NCI-H2107 (cell line): ENCODE measurements at places on chromosomes 1 and 21.

GRCh38 chr1:26336477-26337205, 17.3 kb downstream of the CRYBG2 start:
- DNase-seq, result peak; percentile 91

DNA sequence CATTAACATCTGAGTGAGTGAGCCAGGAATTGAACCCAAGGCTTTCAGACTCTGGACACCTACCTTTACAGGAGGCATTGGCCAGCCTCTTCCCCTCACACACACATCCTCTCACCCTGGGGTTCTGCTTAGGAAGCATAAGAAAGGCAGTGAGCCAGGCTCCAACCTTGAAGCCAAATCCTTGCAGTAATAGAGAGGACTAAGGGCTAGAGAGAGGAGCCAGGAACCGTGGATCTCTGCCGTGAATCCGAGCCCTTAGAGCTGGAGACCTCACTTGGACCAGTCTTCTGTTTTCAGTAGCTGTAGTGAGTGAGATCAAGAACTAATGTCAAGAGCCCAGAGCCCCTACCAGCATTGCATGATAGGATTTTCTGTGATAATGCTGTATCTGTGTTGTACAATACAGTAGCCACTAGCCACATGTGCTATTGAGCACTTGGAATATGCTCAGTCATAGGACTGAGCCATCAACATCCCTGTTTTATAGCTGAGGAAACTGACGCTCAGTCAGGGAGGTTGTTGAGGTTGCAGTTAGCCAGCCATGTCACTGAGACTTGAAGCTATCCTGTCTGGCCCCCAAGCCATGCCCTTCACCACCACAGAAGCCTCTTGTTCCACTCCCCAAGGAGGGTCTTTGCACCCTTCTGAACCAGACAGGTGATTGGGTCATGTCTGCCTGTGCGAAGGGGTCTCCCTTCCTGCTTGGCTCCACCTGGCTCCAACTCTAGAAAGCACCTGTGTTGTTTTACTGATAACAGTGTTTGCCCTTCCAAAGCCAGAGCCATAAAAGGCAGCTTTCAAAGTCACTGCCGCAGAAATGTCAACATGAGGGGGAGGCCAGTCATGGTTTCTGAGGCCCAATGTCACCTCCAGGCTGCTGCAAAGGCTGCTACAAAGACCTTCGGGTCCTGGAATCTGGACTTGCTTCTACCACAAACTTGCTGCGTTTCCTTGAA, 101.1 kb upstream of the JUN start:
- DNase-seq, result peak; percentile 52

DNA sequence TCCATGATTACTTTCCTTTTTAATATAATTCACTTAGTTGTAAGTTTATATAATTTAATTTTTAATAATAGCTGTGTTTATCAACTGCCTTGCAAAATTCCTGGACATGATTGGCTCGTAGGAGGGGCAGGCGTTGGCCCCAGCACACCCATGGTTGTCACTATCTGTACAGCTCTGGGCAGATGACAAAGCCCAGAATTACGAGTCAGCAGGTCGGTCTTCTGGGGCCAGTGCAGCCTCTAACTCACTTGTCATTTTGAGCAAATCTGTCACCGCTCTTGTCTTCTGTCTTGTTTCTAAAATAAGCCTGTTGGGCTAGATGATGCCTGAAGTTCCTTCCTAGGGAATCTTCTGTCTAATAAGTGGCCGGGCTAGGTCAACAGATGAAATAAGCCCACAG, 21.4 kb upstream of the LRRC38 start:
- DNase-seq, result no peak

DNA sequence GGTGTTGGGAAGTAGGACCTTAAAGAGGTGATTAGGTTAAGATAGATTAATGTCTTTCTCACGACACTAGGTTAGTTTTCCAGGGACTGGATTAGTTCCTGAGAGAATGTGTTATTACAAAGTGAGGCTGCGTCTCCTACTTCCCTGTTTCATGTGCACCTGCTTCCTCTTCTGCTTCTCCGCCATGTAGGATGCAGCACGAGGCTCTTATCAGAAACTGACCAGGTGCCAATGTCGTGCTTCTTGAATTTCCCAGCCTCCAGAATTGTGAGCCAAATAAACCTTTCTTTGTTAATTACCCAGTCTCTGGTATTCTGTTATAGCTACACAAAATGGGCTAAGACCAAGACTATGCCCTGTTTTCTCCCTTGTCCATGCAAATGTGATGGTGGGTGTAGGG, 152.2 kb upstream of the LMO4 start:
- DNase-seq, result no peak

GRCh38 chr1:30275926-30276764, 447.2 kb downstream of the MATN1 start:
- no peak for DNase-seq

DNA sequence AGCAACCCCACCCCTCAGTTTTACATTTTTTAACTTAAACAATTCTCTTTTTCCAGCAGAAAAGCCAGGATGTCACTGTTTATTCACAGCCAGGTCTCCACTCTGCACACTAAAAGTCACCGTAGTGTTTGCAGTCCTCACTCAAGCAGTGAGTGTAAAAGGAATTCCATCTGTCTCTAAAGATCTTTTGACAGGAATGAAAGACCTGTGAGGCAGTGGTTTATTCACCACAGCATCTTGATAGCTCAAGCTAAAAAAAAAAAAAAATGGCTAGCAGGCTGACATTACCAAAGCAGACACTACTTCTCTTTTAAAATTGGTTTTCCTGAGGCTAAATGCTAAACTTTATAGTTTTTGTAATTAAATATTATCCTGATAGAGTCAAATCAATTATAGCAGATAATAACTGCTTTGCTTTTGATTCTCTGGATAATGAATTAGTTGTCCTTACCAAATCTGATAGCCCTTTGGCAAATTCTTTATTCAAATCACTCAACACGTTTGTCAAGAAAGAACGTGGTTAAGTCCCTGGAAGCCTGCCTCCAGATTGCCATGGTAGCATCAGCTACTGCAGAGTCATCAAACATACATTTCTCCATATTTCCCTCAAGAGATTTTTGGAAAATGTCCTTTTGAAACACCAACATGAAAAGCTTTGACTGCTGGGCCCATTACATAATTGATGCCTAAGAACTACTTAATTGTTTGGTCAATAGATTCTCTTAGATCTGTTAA, 22.2 kb upstream of the SLC5A9 start:
- DNase-seq, result no peak

DNA sequence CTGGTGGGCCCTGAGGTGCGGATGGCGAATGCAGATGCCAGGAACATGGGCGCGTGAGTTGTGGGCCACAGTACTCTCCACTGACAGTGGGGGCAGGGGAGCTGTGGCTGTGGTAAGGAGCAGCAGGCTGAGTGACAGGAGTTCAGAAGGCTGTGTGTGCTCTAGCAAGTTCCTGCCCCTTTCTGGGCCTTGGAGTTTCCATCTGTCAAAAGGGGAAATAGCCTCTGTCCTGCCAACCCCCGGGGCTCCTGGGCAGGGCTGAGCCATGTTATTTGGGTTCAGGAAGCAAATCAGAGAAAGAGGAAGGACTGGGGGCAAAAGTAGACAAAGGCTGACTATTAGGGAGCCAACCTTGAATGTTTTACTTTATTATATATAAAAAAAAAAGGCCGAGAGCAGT, 19.5 kb upstream of the MFN2 start:
- no peak for DNase-seq

DNA sequence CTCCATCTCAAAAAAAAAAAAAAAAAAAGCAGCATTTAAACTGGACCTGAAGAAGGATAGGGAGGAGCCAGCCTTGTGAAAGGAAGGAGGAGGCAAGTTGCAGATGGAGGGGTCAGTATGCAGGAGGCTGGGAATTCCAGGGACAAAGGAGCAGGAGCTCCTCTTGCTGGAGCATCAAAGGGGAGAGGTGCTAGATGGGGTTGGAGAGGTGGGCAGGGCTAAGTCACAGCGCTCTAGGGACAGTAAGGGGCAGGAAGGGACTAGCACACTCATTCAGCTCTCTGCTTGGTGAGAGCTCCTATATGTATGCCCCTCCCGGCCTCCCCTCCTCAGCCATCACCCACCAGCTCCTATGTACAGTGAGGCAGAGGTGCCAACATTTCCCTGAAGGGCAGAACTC, 26.8 kb downstream of the MAP7D1 start:
- no peak for DNase-seq

- DNase-seq, result no peak
Measured at GRCh38 chr1:20470194-20470593, 15.8 kb downstream of the CAMK2N1 start.

DNA sequence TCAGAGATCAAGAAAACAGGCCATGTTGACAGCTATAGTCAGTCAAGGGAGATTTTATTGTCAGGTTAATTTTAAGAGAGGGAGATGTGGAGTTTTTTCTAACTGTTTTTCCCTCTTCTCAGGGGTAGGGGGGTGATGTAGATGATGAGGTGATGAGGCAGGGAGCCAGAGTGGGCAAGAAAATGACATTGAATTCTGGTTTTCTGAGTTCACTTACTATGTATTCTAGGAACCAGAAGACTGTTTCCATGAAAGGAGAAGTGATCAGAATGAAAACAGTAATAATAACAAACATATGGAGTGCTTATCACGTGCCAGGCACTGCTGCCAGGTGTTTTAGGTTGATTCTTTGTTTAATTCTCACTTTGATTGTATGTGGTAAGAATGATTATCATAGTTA, 40.2 kb downstream of the CASQ2 start:
- no peak for DNase-seq

GRCh38 chr1:50949286-50949982, 10.6 kb downstream of the FAF1 start:
- no peak for DNase-seq

GRCh38 chr1:94284476-94284875, 47.1 kb upstream of the ARHGAP29 start:
- no peak for DNase-seq

DNA sequence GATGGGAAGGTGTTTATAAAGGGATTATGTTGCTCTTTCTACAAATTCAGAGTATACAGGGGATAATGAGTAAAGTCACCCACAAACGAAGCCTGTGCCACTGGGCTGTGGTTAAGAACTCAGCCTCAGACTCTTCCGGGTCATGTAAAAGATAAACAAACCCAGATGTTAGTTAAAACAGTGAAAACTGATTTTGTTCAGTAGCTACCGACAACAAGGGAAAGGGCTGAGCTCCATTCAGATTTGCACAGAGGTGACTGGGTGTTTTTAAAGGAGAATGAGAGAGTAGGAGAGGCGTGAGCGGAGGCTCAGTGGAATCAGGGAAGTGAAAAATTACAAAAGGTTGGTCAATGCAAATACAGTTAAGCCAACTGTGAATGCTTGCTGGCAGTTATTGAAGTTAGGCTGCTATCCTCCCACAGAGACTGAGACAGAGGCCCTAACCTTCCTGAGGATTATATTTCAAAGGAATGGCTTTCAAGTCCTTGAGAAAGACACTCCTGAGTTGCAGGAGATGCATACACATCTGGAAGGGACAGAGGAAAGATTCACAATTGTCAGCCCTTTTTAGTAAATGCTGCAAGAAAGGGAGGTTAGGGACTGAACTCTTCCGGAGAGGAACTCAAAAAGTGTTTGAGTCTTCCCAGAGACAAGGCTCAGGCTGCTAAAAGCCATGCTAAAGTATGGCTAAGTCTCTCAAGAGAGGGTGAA, 29.9 kb upstream of the SAMD13 start:
- DNase-seq, result no peak

DNA sequence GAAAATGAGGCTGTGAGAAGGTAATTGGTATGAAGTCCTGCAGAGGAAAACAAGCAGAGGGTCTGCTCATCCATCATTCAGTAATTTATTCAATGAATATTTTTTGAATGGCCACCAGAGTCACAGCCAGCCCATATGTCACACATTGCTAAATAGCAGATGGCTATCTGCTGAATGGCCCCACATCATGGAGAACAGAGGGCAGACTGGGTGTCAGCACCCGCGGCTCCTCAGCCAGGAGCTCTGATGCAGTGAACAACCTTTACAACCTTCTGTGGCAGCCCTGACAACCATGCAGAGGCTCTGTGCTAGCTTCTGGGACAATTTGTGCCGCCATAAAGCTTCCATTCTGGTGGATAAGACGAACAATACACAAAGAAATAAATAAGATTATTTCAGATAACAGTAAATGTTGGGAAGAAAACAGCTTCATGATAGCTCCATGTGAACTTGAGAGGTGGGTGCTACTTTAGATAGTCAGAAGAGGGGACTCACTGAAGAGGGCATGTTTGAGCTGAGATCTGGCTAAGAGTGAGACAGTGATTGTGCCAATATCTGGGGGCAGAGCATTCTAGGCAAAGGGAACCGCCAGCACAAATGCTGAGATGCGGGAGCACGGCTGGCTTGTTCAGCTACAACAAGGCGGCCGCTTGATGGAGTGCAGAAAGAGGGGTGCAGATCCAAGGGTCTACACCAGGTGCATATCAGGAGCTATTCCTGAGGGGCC, 2.8 kb upstream of the C1orf210 start:
- DNase-seq, result no peak

- DNase-seq, result no peak
Measured at GRCh38 chr1:101130673-101131072, 105.1 kb upstream of the DPH5 start.

DNA sequence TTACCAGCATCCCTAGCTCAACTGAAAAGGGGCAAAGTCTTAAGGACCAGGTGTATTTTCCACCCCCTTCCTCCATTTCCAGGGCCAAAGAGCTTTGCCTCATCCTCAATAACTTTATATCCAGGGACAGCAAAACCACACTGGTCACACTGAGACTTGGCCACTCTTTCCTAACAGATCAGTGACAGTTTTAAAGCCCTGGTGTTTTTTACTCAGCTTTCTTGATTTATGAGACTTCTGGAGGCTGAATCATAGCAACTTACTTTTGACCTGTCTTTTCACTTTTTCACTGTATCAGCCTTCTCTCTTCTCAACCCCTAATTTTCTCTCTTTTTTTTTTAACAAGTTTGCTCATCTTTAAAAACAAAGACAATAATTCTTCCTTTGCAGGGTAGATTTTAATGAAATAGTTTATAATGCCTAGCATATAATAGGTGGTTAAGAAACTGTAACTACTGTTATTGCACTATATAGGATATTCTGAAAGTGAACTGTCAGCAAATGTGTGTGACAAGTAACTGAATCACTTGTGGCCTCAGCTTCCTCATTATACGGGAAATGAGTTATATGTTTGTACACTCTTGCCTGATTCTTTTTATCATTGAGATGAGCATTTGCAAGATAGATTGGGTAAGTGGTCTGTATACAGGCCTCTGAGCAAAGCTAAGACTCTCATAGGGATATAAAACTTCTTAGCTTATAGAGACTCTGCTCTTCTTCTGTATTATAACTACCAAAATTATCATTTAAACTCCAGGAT, 19.7 kb upstream of the DYNLT5 start:
- no peak for DNase-seq

GRCh38 chr1:12490532-12491142, 127.4 kb downstream of the DHRS3 start:
- no peak for DNase-seq

GRCh38 chr1:97245682-97246081, 524.1 kb downstream of the PTBP2 start:
- DNase-seq, result no peak

DNA sequence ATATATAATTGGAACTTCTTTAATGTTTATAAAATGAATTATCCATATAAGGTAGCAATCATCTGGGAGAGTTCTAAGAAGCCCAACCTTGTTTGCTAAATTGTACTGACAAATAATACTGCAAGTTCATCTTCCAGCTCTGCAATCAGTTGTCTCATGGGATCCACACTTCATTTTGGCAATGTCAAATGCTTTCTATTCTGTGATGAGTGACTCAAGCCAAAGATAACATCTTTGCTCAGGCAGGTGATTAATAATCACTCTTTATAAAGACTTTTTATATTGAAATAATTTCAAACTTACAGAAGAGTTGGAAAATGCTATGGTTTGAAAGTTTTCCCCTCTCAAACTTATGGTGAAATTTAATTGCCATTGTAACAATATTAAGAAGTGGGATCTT, 67.2 kb downstream of the SLC44A5 start:
- no peak for DNase-seq
